NCI-H774 (cell line): ENCODE measurements at places on chromosomes 1 and 21.
A peak's percentile ranks its signal among the peaks of the same experiment; 100 is the strongest.

GRCh38 chr1:164726235-164726634 lies 167.3 kb downstream of the PBX1 start:
- DNase-seq, result no peak

- no peak for DNase-seq
Measured at GRCh38 chr1:204307334-204307883, 52.3 kb downstream of the PLEKHA6 start.

- no peak for DNase-seq
Measured at GRCh38 chr21:31195334-31196015, 148.6 kb downstream of the TIAM1 start.

DNA sequence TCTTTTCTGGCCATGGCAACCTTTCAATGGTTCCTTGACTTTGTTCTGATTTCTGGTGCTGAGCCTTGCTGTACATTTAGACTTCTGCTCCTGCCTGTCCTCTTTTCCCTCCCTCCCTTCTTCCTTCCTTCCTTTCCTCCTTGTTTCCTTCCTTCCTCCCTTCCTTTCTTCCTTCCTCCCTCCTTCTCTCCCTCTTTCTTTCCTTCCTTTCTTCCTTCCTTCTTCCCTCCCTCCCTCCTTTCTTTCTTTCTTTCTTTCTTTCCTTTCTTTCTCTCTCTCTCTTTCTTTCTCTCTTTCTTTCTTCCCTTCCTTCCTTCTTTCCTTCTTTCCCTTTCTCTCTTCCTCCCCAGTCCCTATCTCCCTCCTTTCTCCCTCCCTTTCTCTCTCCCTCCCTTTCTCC lies 10.4 kb upstream of the IGSF21 start:
- no peak for DNase-seq

GRCh38 chr1:55825461-55825860 lies 610.3 kb upstream of the USP24 start:
- no peak for DNase-seq

DNA sequence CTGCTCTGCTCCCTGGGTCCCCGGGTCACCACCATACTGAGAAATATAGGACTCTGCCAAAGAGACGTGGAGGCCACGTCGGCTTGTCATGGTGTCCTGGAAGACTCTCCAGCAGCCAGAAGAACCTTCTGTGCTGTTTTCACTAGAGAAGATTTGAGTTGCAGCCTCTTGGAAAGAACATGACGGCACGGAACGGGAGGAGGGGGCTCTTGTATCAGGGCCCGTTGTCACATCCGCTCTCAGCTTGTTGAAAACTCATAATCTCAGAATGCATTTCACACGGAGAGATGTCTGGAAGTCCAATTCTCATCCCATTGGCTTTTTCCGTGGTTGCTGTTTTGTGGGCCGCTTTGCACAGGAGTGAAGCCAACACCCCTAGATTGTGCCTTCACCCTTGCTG lies 39.4 kb upstream of the FAM3B start:
- no peak for DNase-seq

DNA sequence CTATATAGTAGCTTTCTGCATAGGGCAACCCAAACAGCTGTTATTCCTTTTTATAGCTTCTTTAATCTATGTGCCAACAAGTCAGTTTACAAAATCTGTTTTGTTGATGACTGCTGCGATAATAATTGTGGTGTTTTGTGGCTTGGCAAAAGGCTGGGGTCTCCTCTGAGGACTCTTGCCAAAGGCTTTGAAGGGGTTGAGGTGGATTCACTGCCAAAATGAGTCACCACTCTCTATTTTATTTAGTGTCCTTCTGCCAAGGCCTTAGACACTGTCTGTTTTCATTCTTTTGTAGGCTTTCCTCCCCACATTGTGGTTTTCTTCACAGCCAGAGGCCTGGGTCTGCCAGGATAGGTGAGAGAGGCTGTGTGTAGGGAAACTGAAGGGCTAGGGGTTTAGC lies 161.8 kb downstream of the NFIA start:
- DNase-seq, result no peak

DNA sequence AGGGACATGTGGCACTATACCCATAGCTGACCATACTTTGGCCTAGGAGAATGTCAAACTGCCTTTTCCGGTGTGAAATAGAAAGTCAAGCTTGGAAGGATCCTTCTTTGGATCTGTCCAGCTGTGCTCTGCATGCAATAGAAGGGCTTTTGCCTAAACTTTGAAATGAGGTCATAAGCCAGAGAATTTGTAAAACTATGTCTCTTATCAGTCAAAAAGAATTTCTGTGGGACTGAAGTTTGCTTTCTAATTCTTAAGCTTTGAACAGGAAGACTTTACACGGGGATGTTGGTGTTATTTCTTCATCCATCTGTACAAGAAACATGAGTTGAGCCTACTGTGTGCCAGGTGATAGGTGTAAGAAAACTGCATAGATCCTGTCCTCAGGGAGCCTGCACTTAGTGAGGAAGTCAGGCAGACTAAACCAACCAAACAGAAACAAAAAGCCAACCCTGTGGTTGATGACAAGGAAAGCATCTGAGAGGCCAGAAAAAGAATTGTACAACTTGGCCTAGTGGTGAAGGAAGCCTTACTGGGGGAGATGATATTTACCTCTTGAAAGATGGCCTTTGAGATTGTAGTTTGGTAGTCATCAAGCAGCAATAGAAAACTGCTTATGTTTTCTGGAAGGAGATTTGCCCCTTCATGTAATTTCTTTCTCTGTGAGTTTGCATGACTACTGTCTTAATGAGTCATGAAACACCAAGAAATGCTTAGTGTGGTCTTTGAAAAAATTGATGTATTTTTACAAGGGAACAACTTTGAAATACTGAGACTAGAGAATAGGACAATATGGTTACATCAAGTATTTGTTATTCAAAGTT lies 24.8 kb downstream of the TGFB2 start:
- DNase-seq, result no peak

- DNase-seq, result peak; percentile 44
Measured at GRCh38 chr1:153842006-153842471, 66.8 kb downstream of the SLC27A3 start.

- no peak for DNase-seq
Measured at GRCh38 chr1:113615425-113615824, 143.9 kb downstream of the PHTF1 start.

GRCh38 chr1:150981177-150981804 lies 801 bp upstream of the ANXA9 start:
- peak; percentile 47 for DNase-seq

- DNase-seq, result no peak
Measured at GRCh38 chr1:39525366-39526165, 34.1 kb downstream of the BMP8A start.

- DNase-seq, result no peak
Measured at GRCh38 chr1:143691971-143692529, 279.7 kb downstream of the FAM72C start.

DNA sequence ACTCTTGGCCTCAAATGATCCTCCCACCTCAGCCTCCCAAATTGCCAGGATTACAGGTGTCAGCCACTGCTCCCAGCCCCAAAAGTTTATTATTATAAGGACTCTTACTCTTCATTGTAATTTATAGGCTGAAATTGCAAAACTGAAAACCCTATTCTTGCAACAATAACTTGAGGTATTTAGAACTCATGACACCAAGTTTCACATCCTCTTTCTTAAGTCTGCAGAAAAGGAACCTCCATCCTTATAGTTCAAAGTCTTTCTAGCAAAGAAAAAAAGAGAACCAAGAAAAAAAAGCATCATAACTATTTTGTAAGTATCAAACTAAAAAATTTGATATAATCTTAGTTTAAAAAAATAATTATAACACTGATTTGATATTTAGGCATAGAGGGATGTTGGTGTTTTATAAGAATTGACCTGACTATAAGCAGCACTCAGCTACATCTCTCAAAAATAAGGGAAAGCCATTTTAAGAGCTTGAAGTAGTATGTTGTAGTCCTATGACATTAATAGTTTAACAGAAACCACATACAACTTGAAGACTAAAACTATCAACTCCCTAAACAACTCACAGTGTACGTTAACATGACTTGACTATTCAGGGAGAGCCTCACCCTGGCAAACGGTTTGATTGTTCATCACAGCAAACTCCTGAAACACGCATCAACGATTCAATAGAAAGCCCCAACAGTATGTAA lies 122.4 kb downstream of the AKT3 start:
- DNase-seq, result no peak

GRCh38 chr1:110504226-110504625 lies 14.7 kb downstream of the KCNA10 start:
- no peak for DNase-seq

GRCh38 chr1:111205714-111206050 lies 5.2 kb upstream of the DENND2D start:
- no peak for DNase-seq

- DNase-seq, result no peak
Measured at GRCh38 chr1:243974451-243975292, 76.4 kb upstream of the ZBTB18 start.

DNA sequence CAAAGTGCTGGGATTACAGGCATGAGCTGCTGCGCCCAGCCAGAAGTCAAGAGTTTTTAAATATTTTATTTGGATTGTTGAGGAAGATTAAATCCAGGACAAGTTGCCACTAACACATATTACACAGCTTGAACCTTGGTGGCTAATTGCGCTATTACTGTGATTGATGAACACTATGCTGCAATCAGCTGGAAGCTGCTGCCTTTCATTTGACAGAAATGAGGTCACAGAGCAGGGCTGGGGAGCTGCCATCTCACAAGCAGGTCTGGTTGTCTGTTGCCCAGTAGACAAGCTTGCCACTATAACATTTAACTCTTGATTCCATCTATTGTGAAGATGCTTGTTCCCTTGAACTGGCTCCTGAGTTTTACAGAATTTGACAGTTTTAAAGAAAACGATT lies 37.4 kb upstream of the NRDC start:
- DNase-seq, result no peak

- no peak for DNase-seq
Measured at GRCh38 chr1:9100471-9101043, 28.3 kb downstream of the GPR157 start.

- DNase-seq, result no peak
Measured at GRCh38 chr1:96352733-96353132, 368.9 kb upstream of the PTBP2 start.

DNA sequence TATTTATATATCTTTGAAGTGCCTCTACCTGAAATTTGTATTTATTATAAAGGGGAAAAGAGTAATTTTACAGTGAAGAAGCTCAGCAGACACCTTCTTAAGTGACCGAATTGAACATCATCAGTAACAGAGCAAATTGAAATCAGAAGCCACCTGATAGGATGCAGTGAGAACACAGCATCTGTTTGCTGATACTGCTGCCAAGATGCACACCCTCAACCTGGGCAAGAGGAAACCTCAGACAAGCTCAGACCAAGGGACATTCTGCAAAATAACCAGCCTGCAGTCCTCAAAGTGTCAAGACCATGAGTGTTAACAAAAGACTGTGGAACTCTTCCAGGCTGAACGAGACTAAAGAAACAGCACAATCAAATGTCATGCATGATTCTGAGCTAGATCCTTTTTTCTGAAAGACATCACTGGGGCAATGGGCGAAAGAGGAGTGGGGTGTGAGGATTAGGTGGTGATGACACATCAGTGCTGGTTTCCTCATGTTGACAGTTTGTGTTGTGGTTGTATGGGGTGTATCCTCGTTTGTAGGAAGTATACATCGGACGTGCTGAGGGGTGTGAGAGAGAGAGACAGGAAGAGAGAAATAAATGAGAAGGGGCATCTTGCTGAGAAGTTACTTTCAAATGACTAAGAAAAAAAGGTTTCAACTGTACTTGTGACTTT lies 103.7 kb downstream of the ABCA4 start:
- DNase-seq, result no peak

- DNase-seq, result no peak
Measured at GRCh38 chr1:185341196-185341781, 24.2 kb upstream of the IVNS1ABP start.

- no peak for DNase-seq
Measured at GRCh38 chr1:3134381-3135072, 65.5 kb downstream of the PRDM16 start.

GRCh38 chr1:179509384-179509783 lies 66.4 kb downstream of the NPHS2 start:
- no peak for DNase-seq

DNA sequence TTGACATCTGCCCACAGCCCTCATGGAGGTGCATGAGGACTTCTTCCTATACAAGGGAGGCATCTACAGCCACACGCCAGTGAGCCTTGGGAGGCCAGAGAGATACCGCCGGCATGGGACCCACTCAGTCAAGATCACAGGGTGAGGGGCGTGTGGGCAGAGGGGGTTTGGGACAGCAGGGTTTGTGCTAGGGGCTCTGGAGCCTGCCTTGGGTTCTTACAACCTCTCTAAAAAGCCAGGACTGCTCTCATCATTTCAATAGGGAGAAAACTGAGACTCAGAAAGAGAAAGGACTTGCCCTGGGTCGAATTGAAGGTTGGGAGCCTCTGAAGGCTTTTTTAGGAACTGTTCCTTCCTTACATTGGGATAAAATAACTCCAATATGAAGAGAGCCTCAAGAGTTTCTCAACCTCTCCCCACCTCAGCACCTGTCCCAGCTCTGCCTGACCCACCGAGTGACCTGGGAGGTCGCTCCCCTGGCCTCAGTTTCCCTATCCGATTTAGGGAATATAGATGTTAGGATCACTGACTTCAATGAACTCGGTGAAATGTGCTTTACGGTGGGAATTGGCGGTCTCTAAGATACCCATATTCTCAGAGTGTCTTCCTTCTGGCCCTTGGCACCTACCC lies 9.5 kb downstream of the TINAGL1 start:
- DNase-seq, result no peak

DNA sequence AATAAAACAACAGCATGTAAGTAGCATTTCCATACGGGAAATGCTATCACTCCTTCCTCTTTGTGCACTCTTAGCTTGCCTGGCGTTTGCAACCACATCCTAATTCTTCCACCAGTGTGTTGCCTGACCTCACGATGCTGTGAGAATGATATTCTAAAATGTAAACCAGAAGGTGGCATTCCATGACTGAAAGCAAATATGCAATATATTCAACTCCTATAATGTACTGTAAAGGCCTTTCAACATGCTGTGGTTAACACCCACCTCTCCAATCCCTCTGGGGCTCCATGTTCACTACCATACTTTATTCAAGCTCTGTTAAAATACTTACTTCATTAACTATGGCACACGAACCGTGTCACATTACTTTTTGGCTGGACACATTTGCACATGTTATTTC lies 420.6 kb upstream of the DEPDC1 start:
- DNase-seq, result no peak

DNA sequence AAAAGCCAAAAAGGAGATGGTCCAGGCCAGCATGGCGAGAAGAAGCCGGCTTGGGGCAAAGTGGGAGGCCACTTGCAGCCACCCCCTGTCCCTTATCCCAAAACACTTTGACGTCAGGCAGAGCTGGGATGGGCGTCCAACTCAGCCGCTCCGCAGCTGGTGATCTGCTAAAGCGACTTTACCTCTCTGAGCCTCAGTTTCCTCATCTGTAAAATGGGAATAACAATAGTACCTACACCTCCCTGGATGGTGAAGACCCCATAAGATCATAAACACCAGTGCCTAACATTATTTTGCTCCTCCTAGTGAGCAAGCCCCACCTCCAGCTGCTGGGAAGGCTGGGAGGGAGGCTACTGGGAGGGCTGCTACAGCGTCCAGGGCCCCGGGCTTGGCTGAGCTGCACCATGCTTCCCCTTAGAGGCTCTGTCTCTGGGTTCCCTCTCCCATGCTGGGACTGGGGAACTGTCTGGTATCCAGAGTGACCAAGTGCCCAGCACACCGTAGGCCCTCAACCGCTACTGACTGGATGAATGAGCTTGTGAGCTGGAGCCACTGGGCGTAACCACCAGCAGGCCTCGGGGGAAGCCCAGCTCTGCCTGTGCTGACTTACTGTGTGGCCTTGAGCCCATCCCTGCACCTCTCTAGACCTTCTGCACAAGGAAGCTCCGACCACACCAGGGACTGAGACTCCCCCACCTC lies 18.3 kb downstream of the IFFO2 start:
- no peak for DNase-seq

GRCh38 chr21:25370311-25370744 lies 237.0 kb downstream of the MRPL39 start:
- no peak for DNase-seq
